ENCODE measurements at places on chromosomes 7 and 10.

DNA sequence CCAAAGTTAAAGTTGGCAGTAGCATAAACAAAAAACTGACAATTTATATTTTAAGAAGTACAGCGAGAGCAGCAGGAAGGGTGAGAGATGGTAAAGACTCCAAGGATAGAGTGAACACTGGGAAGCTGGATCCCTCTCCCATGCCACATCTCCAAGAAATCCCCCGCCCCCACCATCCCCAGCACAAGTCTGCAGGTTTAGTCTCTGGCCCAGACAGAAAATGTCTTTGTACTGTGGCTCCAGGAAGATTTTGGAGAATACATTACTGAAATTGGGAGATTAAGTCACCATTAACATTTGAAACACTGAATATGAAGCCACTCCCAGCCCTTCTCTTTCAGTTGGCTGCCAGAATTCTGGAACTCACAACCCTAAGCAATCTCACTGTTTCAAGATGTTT, 140.3 kb downstream of the MACC1 start:
- DNase-seq, result no peak
- no peaks in the 10 kb centered on the region for H3K27me3 ChIP-seq
- no peaks in the 10 kb centered on the region for H3K36me3 ChIP-seq
- peaks cover 4% of the 10 kb centered on the region for H3K4me1 ChIP-seq
- no peak overlapping the region for H3K27ac ChIP-seq

- no peak overlapping the region for H3K27ac ChIP-seq
- H3K4me1 ChIP-seq, result peaks cover 4% of the 10 kb centered on the region
- H3K4me3 ChIP-seq, result no peak overlapping the region
- H3K36me3 ChIP-seq, result no peaks in the 10 kb centered on the region
These were observed 18.2 kb downstream of the HNRNPF start for GRCh38 chr10:43390759-43391158.

DNA sequence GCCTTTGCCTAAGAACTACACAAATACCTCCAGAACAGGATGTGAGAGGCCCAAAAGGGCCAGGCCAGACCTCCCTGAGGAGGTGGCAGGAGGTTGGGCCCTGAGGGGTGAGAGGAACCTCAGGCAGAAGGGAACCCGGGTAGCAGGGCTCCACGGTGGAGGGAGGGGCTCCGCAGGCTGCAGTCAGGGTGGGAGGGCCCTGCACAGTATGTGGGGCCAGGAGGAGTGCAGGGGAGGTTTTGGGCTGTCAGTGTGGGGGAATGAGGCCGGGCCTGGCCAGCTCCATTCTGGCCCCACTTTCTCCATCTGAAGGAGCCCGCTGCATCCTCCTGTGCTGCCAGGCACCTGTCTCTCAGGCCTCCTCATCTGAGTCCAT, 25.9 kb downstream of the DNAJB12 start:
- no peaks in the 10 kb centered on the region for H3K27me3 ChIP-seq
- H3K27ac ChIP-seq, result peak overlapping the region; percentile 7
- peaks cover 29% of the 10 kb centered on the region for H3K4me1 ChIP-seq

- H3K4me1 ChIP-seq, result no peaks in the 10 kb centered on the region
- H3K27ac ChIP-seq, result no peak overlapping the region
- H3K36me3 ChIP-seq, result no peaks in the 10 kb centered on the region
- H3K27me3 ChIP-seq, result no peaks in the 10 kb centered on the region
- H3K4me3 ChIP-seq, result no peak overlapping the region
These were observed 241.9 kb upstream of the SLC26A5 start for GRCh38 chr7:103687951-103688350.

GRCh38 chr10:116444527-116445142, 17.0 kb downstream of the PNLIPRP3 start:
- DNase-seq, result no peak
- H3K27me3 ChIP-seq, result no peaks in the 10 kb centered on the region
- H3K4me3 ChIP-seq, result no peak overlapping the region
- H3K27ac ChIP-seq, result no peak overlapping the region
- H3K4me1 ChIP-seq, result no peaks in the 10 kb centered on the region

- H3K4me1 ChIP-seq, result no peaks in the 10 kb centered on the region
- H3K36me3 ChIP-seq, result no peaks in the 10 kb centered on the region
- H3K4me3 ChIP-seq, result no peak overlapping the region
- no peaks in the 10 kb centered on the region for H3K27me3 ChIP-seq
- no peak overlapping the region for H3K27ac ChIP-seq
These were observed 20.2 kb downstream of the CALN1 start for GRCh38 chr7:72391821-72392377.

- no peak overlapping the region for H3K27ac ChIP-seq
- no peak for DNase-seq
- no peaks in the 10 kb centered on the region for H3K27me3 ChIP-seq
- no peak overlapping the region for H3K4me3 ChIP-seq
- H3K4me1 ChIP-seq, result no peaks in the 10 kb centered on the region
- H3K36me3 ChIP-seq, result no peaks in the 10 kb centered on the region
These were observed 23.1 kb downstream of the GNG11 start for GRCh38 chr7:93944673-93945072.

- DNase-seq, result no peak
- H3K4me1 ChIP-seq, result no peaks in the 10 kb centered on the region
- H3K27me3 ChIP-seq, result no peaks in the 10 kb centered on the region
- no peak overlapping the region for H3K27ac ChIP-seq
These were observed 5.0 kb upstream of the PAXIP1 start for GRCh38 chr7:155007947-155008346.

GRCh38 chr7:154857728-154858681, 144.9 kb downstream of the PAXIP1 start:
- no peak for DNase-seq
- H3K4me1 ChIP-seq, result no peaks in the 10 kb centered on the region
- H3K27ac ChIP-seq, result no peak overlapping the region
- H3K36me3 ChIP-seq, result no peaks in the 10 kb centered on the region
- H3K27me3 ChIP-seq, result no peaks in the 10 kb centered on the region

DNA sequence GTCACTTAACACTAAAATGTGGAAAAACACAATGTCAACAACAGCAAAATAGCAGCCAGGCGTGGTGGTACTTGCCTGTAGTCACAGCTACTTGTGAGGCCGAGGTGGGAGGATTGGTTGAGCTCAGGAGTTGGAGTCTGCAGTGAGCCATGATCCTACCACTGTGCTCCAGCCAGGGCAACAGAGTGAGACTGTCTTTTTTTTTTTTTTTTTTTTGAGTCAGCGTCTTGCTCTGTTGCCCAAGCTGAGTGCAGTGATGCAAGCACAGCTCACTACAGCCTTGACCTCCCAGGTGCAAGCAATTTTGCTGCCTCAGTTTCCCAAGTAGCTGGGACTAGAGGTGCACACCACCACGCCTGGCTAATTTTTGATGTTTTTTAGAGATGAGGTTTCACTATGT, 6.1 kb downstream of the KCTD7 start:
- H3K27me3 ChIP-seq, result no peaks in the 10 kb centered on the region
- no peak overlapping the region for H3K4me3 ChIP-seq
- no peaks in the 10 kb centered on the region for H3K36me3 ChIP-seq
- H3K4me1 ChIP-seq, result peaks cover 8% of the 10 kb centered on the region
- peak overlapping the region; percentile 59 for H3K27ac ChIP-seq
- DNase-seq, result no peak

DNA sequence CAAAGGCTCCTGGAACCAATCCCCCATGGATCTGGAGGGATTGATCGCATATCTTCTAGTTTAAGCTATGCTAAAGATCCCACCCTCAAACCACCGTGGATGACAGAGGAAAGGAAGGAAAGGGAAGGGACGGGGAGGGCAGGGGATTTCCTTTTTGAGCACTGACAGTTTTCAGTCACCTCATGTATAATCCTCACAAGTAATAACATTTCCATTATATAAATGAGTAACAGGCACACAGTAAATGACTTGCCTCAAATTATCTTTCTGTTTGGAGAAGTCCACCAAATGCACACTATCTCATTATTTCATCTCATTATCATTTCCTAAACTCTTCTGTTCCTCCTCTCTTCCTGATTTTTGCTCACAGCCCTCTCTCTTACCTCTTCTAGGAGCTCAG, 127.1 kb upstream of the AOAH start:
- no peak for DNase-seq
- no peaks in the 10 kb centered on the region for H3K36me3 ChIP-seq
- H3K4me3 ChIP-seq, result no peak overlapping the region
- no peaks in the 10 kb centered on the region for H3K27me3 ChIP-seq

DNA sequence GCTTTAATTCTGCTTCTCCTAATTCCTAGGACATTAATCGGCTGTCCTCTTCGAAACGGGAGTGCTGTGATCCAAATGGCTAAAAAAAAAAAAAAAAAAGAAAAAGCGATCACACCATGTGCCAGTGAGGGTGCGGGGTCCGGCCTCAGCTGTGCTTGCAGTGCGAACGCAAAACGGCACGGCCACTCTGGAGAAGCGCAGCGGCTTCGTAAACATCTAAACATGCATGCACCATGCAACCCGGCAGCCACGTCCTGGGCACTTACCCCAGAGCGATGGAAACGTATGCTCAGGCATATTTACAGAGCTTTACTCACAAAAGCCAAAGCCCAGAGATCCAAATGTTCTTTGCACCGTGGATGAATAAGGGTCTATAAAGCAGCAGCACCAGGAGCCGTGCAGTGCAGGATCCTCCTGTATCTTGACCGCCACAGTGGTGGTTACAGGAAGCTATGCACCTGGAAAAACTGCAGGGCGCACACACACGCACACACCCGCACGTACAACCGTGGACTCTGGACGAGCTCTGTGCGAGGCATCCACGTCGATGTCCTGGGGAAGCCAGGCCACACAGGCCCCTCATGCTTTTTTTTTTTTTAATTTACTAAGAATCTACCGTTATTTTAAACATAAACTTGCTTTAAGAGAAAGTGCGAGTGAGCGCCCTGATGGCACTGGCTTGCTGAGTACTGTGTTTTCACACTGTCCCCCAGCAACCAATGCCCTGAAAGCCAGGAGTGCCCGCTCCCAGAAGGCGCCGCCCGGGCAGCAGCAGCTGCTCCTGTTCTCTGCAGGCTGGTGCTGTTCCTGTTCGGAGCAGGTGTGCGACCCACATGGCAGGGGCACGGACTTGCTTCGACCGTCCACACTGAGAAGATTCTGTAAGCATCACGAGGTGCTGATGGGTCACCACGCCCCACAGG, 25.0 kb downstream of the GPER1 start:
- no peak for DNase-seq
- no peaks in the 10 kb centered on the region for H3K27me3 ChIP-seq
- H3K4me1 ChIP-seq, result no peaks in the 10 kb centered on the region
- H3K27ac ChIP-seq, result no peak overlapping the region
- no peaks in the 10 kb centered on the region for H3K36me3 ChIP-seq

- H3K4me3 ChIP-seq, result no peak overlapping the region
- H3K27ac ChIP-seq, result no peak overlapping the region
- H3K36me3 ChIP-seq, result no peaks in the 10 kb centered on the region
- no peak for DNase-seq
- no peaks in the 10 kb centered on the region for H3K4me1 ChIP-seq
These were observed 2.7 kb downstream of the CHST15 start for GRCh38 chr10:124090601-124091209.

GRCh38 chr7:49127359-49127913, 203.1 kb downstream of the CDC14C start:
- no peak overlapping the region for H3K27ac ChIP-seq
- no peak for DNase-seq
- H3K4me1 ChIP-seq, result no peaks in the 10 kb centered on the region
- H3K27me3 ChIP-seq, result no peaks in the 10 kb centered on the region
- no peak overlapping the region for H3K4me3 ChIP-seq
- no peaks in the 10 kb centered on the region for H3K36me3 ChIP-seq

DNA sequence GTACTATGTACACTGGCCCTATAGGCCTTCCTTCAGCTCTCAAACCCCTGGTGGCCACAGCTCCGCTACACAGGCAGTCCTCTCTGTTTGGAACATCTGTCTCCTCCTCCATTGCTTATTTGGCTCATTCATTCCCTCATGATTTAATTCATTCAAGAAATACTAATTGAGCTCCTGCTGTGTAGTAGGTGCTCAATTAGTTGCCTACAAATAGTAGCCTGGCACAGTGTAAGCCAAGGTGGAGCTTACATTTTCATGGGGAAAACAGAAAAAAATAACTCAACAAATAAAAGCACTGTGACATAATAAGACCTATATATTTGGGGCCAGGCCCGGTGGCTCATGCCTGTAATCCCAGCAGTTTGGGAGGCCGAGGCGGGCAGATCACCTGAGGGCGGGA, 3.4 kb upstream of the FIS1 start:
- no peaks in the 10 kb centered on the region for H3K27me3 ChIP-seq
- no peak overlapping the region for H3K4me3 ChIP-seq
- H3K36me3 ChIP-seq, result no peaks in the 10 kb centered on the region
- peaks cover 16% of the 10 kb centered on the region for H3K4me1 ChIP-seq
- H3K27ac ChIP-seq, result no peak overlapping the region
- DNase-seq, result no peak

DNA sequence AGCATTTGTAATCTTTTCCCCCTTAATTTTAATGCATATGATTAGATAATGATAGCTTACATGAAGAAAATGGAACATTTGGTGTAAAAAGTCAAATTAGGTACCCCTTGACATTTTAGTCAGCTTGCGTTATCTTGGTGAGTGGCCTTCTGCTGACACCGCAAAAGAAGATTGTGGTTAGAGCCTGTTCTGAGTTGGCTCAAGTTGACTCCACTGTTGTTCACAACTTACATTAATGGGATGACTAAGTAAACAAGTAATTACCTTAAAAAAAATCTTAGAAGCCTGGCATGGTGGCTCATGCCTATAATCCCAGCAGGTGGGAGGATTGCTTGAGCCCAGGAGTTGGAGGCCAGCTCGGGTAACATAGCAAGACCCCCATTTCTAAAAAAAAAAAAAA, 24.2 kb downstream of the TRRAP start:
- no peaks in the 10 kb centered on the region for H3K4me1 ChIP-seq
- no peaks in the 10 kb centered on the region for H3K27me3 ChIP-seq
- H3K27ac ChIP-seq, result no peak overlapping the region
- no peaks in the 10 kb centered on the region for H3K36me3 ChIP-seq

DNA sequence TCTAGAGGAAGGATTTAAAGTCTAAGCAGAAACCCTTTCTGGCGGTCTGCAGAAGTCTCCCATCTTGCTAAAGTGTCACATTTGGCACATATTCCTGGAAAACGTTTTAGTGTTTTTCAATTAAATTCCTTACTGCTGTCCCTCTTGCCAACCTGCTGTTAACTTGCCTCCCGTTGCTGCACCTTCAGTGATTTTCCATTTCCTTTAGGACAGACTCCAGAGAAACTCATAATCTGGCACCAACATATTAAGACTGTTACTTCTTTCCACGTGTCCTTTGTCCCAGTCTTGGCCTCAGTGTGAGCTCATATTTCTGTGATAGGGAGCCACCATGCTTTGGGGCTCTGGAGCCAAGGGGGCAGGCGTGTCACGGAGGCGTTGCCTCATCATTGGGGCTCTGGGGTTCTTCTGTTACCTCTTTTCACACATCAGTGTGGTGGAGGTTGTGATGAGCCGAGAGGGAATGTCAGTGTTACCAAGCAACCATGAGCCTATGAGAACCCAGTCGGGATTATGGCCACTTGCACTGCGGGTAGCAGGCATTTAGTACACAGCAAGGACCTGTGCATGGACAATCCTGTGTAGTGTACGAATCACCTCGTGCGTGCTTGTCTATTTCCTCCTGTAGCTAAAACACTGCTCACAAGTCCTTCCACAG, 26.0 kb upstream of the ZNF32 start:
- no peaks in the 10 kb centered on the region for H3K36me3 ChIP-seq
- DNase-seq, result no peak
- H3K27me3 ChIP-seq, result no peaks in the 10 kb centered on the region
- H3K27ac ChIP-seq, result no peak overlapping the region

GRCh38 chr10:22010973-22011408, 7.5 kb upstream of the DNAJC1 start:
- no peak overlapping the region for H3K27ac ChIP-seq
- no peaks in the 10 kb centered on the region for H3K27me3 ChIP-seq
- H3K4me1 ChIP-seq, result no peaks in the 10 kb centered on the region
- no peaks in the 10 kb centered on the region for H3K36me3 ChIP-seq
- DNase-seq, result no peak

- no peaks in the 10 kb centered on the region for H3K4me1 ChIP-seq
- H3K36me3 ChIP-seq, result no peaks in the 10 kb centered on the region
- H3K27ac ChIP-seq, result no peak overlapping the region
- no peak overlapping the region for H3K4me3 ChIP-seq
- H3K27me3 ChIP-seq, result no peaks in the 10 kb centered on the region
- no peak for DNase-seq
These were observed 418.7 kb downstream of the GATA3 start for GRCh38 chr10:8473205-8473604.
